ENCODE measurements at places on chromosomes 7 and 10.

- no peak for DNase-seq
Observed at GRCh38 chr10:132385721-132386418, 11.1 kb upstream of the PWWP2B start.

GRCh38 chr10:133254421-133255120 is 16.9 kb downstream of the VENTX start:
- no peak for DNase-seq

DNA sequence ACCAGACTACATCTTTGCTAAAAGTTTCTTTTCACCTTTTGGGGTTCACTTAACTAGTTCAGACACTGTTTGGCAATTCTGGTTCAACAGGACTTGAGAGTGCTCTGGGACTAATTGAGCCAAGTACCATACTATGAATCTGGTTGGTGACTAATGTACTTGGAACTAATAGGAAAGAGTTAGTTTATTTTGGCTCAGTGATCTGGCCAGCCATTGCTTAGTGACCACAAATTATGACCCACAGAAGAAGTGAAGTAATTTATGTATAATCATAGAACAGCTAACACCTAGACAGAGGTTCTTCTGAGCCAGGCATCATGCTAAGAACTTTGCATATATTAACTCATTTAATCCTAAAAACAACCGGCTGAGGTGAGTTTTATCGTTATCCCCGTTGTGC is 126.5 kb upstream of the JCAD start:
- no peak for DNase-seq

- DNase-seq = no peak
Observed at GRCh38 chr10:111762114-111762513, 421.5 kb downstream of the GPAM start.

GRCh38 chr7:108146070-108146842 is 16.1 kb upstream of the LAMB4 start:
- DNase-seq = no peak

DNA sequence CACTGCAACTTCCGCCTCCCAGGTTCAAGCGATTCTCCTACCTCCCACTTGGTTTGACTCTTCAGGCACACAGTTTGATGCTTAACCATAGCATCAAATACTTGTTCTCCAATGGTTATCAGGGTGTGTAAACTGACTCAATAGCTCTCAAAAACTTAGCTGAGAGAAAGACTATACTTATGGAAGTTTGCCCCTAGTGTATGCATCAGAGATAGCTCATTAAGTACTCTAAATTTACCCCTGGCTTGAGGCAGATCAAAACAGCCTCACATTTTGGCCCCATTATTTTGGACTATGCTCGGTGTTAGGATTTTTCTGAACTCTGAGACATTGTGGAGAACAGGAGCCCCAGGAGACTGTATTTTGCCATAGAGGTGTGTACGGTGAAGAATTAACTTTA is 40.8 kb upstream of the SLC35B4 start:
- no peak for DNase-seq

DNA sequence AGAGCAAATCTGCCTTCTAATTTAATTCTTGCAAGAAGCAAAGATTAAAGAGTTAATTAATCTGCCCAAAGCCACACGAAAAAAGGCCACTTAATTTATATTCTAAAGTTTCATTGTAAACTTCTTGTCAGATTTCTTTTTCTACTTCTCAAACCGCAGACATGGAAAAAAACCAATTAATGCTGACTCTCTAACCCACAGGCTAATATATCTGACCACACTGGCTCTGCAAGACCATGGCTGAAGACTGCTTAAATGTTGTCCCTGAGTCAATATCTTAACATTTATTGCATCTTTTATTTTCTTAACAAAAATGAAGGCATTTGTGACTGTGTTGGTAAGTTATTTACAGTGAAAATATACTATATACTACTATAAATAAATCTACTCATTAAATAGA is 234.0 kb upstream of the SP8 start:
- DNase-seq = no peak

DNA sequence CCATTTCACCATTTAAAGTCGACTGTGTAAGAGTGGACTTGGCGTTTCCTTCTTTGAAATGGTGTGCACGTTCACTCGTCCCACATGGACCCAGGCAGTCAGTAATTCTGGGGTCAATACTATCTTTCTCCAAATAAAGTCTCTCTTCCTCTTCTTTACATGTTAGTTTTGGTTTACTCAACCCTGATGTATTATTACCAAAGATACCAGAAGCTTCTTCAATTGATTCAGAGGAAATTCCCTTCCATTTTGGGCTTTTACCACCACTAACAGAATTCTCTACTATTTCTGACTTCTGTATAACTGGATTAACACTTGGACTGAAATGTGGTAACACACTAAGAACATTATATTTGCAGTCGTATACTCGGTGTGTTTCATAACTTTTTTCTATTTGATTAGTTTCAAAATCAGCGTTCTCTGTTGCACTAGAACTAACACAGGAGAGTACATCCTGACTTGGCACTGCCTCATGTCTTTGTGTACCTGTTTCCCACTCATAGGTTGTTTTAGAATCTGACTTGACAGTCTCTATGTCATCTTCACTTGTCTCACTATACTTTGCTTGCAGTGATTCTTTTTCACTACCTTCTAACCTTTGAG is 60.8 kb downstream of the LARP4B start:
- DNase-seq = no peak

- no peak for DNase-seq
Observed at GRCh38 chr10:47418966-47419365, 34.9 kb upstream of the ZNF488 start.

GRCh38 chr7:2760098-2760889 is 72.3 kb downstream of the AMZ1 start:
- DNase-seq = no peak

DNA sequence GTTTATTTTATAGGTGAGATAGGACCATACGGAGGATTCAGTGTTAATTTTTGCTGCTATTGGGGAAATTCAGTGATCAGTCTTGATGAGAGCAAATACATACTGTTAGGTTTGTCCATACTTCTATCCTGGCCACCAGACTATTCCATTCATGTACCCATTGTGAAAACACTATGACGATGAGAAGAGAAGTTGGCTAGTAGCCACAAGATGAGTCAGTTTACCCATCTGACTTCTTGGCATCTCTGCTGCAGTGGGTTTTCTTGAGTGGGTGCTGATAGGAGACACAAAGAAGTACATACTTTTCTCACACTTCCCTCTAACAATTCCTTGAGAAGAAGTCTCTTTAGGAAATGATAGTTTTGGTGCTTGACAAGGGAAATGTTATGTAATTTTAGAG is 133.1 kb downstream of the TFPI2 start:
- no peak for DNase-seq

DNA sequence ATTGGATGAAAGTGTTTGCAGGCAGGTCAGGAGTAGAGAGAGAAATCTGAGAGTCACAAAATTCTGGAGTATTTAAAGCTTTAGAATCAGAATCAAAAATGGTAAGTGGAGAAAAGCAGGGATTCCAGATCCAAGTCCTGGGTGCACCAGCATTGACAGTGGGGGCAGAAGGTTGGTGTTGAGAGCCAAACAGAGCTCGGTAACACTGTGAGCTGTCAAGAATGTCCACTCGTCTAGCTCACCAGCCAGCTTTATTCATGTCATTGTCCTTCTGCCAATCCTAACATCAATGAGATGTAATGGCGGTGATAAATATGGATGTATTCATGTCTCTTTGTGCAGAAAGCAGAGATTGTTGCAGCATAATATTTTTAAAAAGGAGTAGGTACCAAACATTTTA is 128.8 kb downstream of the KLF6 start:
- DNase-seq = no peak

DNA sequence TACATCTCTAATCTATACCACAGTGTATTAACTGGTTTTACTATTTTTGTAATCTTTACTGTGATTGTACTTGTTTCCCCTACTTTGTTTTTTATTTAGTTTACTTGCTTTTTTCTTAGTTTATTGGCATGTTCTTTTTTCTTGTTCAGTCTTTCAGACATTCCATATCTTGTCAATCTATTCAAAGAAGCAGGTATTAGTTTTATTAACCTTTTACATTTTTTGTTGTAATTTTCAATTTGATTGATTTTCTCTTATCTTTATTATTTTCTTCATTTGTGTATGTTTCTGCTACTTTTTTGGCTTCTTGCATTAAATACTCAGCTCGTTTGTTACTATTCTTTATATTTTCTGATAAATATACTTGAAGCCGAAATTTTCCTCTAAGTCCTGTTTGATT is 41.6 kb downstream of the TLX1 start:
- DNase-seq = no peak

GRCh38 chr10:31756101-31756728 is 172.4 kb downstream of the ARHGAP12 start:
- DNase-seq = no peak

DNA sequence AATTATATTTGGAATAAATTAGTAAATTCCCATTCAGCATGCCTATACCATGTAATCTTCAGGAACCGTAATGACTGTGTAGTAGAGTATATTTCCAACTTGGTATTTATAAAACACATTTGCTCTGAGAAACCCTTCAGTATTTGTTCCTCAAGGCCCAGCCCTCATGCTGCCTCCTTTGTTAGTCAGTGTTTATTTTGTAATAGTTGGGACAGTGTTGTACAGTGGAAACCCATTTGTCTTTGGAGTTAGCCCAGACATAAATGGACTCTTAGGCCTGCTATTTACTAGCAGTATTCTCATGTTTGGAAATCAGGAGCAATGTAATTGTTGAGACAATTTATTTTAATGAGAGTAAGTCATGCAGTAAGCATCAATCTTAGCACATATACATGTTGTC is 686.9 kb downstream of the AUTS2 start:
- DNase-seq = no peak

GRCh38 chr10:99658622-99659030 is 683 bp upstream of the ENTPD7 start:
- no peak for DNase-seq

- DNase-seq = no peak
Observed at GRCh38 chr7:20214921-20215669, 2.1 kb downstream of the MACC1 start.

GRCh38 chr10:89255793-89256192 is 4.2 kb upstream of the LIPA start:
- no peak for DNase-seq

DNA sequence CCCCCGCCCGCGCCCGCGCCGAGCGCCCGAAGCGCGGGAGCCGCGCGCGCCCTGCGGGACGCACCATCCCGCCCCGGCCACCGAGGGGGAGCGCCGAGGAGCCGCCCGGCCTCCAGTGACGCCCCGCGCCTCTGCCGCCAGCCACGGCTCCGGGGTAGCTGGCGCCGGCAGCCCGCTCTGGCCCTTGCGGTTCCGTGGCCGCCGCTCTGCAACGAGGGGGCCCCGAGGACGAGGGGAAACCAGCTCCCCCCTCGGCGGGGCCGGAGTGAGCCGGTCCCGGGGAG is at the start of gene PAXIP1:
TSS of gene PAXIP1 (minus strand) at position 33 of the 284 bp plus-strand sequence. CDS start 195 bp downstream, outside the sequence.
- peak; percentile 13 for DNase-seq

GRCh38 chr7:86949779-86950260 is 109.6 kb downstream of the ELAPOR2 start:
- no peak for DNase-seq

GRCh38 chr7:134372858-134373257 is 56.1 kb upstream of the SLC35B4 start:
- no peak for DNase-seq

- no peak for DNase-seq
Observed at GRCh38 chr7:96449094-96449493, 127.2 kb upstream of the SLC25A13 start.

DNA sequence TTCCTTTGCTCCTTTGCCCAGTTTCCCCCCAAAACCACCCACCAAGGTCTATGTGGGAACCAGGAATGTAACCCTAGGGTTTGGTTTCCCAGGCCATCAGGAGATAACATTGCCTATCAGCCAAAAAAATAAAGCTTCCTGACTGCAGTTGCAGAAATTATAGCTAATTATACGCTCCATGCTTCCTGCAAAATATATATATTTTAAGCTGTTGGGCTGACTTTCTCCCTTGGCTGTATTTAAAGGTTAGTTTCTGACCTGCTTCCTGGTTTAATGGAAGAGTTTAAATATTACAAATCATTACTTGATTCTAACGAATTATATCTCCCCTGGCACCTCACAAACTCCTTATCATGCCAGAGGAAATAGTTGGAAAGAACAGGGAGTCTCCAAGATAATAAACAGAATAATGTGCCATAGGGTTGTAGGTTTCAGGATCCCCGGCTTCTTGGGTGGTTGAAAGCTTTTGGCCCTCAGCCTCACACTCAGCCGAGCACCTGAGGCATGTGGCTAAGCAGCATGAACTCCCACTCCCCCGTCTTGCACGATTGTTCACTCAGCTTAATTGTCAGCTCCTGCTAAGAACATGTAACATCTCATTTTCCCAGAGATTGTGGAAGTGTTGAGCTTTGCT is 79.9 kb downstream of the FZD1 start:
- no peak for DNase-seq

DNA sequence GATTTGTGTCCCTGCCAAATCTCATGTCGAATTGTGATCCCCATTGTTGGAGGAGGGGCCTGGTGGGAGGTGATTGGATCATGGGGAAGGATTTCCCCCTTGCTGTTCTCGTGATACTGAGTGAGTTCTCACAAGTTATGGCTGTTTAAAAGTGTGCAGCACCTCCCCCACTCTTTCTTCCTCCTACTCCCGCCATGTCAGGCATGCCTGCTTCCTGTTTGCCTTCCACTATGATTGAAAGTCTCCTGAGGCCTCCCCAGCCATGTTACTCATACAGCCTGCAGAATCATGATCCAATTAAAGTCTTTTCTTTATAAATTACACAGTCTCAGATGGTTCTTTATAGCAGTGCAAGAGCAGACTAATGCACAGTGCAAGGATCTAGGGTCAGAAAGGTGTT is 75.4 kb downstream of the CALD1 start:
- DNase-seq = no peak

- DNase-seq = no peak
Observed at GRCh38 chr7:17147409-17147808, 151.0 kb upstream of the AHR start.

GRCh38 chr10:112756235-112756527 is 193.9 kb upstream of the TCF7L2 start:
- no peak for DNase-seq

- no peak for DNase-seq
Observed at GRCh38 chr7:47479821-47480575, 101.9 kb downstream of the TNS3 start.

- DNase-seq = no peak
Observed at GRCh38 chr10:33189363-33189762, 145.1 kb downstream of the NRP1 start.

- DNase-seq = no peak
Observed at GRCh38 chr7:44761207-44762161, 12.8 kb downstream of the ZMIZ2 start.

DNA sequence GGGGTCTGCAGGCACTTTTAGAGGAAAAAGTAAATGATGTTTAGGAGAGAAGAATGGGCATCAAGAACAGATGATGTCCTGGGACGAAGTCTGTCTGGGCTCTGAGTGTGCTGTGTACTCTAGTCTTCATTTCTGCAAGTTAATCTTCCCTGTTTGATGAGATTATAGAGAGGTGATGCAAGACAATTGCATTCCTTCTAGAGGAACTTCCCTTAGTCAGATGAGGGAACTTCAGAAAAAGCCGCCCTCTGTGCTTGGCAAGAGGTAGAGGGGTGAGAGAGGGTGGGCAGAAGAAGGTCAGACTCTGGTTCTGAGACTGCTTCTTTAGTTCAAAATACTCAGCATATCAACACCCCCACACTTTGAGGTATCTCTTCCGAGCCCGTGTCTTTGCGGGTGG is 797.9 kb downstream of the LRMDA start:
- no peak for DNase-seq

All from stimulated activated CD4-positive, alpha-beta T cell treated with anti-CD3 and anti-CD28 coated beads, Interleukin-1b, Interleukin-23, amount 100 ng/mL, for 1 hour (primary cell).